ENCODE measurements at places on chromosomes 4 and X. TPM values are rescaled to one million over a fixed set of nuclear protein-coding genes. Genes with fewer than 3 reads are reported as not detected.

PIR gene
- total RNA-seq, result 32.7 TPM

MAGT1 gene
- total RNA-seq, result 85.9 TPM

DNA sequence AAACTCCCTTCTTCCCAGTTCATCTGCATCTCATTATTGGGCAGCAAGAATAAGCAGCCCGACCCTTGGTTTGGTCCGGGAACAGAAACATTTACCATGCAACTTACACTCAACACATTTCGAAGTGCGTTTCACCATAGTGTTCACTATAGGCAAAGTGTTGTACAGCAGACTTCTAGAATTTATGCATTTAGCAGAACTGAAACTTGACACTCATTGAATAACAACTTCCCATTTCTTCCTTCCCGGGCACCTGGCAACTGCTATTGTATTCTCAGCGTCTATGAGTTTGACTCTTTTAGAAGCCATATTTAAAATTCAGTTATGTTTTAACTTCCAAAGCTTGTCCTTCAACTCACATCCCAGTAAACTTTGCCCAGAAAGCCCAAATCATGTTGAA lies 840.6 kb downstream of the NLGN4X start:
- no peak for DNase-seq
- no peaks in the 10 kb centered on the region for H3K27me3 ChIP-seq
- H3K4me1 ChIP-seq, result no peaks in the 10 kb centered on the region
- no peak overlapping the region for H3K27ac ChIP-seq
- H3K4me3 ChIP-seq, result no peak overlapping the region

DNA sequence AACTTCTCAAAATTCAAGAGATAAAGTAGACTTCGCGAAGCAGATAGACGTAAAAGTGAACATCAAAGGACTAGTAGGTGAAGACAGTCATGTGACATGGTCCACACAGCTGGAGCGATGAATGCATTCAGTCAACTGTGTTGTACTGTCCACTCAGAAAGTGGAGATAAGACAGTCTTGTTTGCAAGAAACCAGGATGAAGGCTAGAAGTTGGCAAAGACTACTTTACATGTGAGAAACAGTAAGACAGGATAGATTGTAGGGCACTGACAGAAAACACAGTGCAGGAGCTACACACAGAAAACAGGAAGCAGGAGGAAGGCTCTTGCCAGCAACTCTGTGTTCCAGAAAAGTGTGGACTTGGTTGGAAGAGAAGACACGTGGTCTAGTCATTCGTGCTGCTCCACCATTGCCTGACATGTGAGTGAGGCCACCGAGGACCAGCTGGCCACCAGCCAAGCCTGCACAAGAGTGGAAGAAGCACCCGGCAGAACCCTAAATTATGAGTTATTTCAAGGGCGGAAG lies 78.9 kb downstream of the FAT1 start:
- no peaks in the 10 kb centered on the region for H3K27me3 ChIP-seq
- no peaks in the 10 kb centered on the region for H3K4me1 ChIP-seq
- no peak for DNase-seq

GRCh38 chrX:128458888-128459287 lies 406.7 kb upstream of the ACTRT1 start:
- no peak overlapping the region for H3K4me3 ChIP-seq
- H3K36me3 ChIP-seq, result no peaks in the 10 kb centered on the region
- no peaks in the 10 kb centered on the region for H3K27me3 ChIP-seq
- no peak for DNase-seq

- DNase-seq, result no peak
- H3K36me3 ChIP-seq, result no peaks in the 10 kb centered on the region
- H3K4me1 ChIP-seq, result no peaks in the 10 kb centered on the region
These were observed 66.6 kb downstream of the SNX25 start for GRCh38 chr4:185276036-185276435.

TAB3 gene
- total RNA-seq, result 14.8 TPM

GRCh38 chr4:5751666-5752375 lies 40.8 kb downstream of the EVC start:
- no peak for DNase-seq
- H3K27ac ChIP-seq, result no peak overlapping the region
- no peaks in the 10 kb centered on the region for H3K27me3 ChIP-seq
- no peak overlapping the region for H3K4me3 ChIP-seq

CSAG2 gene
- not detected for total RNA-seq

ANXA5 gene
- total RNA-seq, result 685 TPM

GRCh38 chr4:15665753-15666365 lies 10.7 kb upstream of the FBXL5 start:
- H3K27me3 ChIP-seq, result no peaks in the 10 kb centered on the region
- H3K4me3 ChIP-seq, result no peak overlapping the region
- H3K4me1 ChIP-seq, result peaks cover 46% of the 10 kb centered on the region
- H3K27ac ChIP-seq, result peak overlapping the region; percentile 45
- no peak for DNase-seq

LNX1 gene
- total RNA-seq, result 2.5 TPM

NHS gene
- total RNA-seq, result 2.0 TPM

- DNase-seq, result no peak
- no peaks in the 10 kb centered on the region for H3K4me1 ChIP-seq
- H3K27ac ChIP-seq, result no peak overlapping the region
- no peaks in the 10 kb centered on the region for H3K36me3 ChIP-seq
These were observed 531.9 kb downstream of the INPP4B start for GRCh38 chr4:142314247-142314646.

DNA sequence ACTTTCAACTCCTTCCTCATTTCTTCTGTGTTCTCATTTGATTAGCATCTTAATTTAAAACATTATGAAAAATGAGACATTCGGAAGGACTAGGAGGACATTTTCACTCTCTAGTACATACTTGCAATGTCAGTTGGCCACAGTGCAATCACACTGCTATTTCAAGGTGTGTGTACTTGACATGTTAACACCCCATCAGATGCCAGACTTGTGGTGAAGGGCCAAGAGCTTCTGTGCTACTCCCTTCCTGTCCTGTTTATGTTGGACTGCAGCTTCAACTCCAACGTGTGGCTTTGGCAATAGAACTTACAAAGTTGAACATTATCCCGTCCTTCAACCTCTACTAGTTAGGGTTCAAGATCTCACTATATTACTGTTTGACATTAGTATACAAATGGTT lies 221.0 kb downstream of the PALLD start:
- H3K27me3 ChIP-seq, result no peaks in the 10 kb centered on the region
- peak overlapping the region; percentile 53 for H3K27ac ChIP-seq
- H3K4me1 ChIP-seq, result peaks cover 16% of the 10 kb centered on the region
- H3K36me3 ChIP-seq, result no peaks in the 10 kb centered on the region
- no peak overlapping the region for H3K4me3 ChIP-seq

GRCh38 chrX:67384403-67384802 lies 159.4 kb upstream of the AR start:
- H3K4me3 ChIP-seq, result no peak overlapping the region
- DNase-seq, result no peak

ARHGAP36 gene
- not detected for total RNA-seq

DNA sequence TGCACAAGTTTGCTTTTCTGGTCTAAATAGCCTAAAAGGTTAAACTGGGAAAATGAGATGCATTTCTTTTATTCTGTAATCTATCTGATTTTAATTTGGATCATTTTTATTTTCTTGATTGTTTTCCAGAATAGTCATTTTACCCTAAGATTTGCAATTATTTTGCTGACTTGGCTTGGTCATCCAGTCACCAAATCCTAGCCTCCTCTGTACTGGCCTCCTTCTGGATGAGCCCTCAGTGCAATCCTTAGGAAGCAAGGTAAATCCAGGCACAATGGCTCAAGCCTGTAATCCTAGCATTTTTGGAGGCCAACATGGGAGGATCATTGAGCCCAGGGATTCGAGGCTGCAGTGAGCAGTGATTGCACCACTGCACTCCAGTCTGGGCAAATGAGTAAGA lies 9.2 kb downstream of the EREG start:
- H3K4me3 ChIP-seq, result no peak overlapping the region
- H3K36me3 ChIP-seq, result no peaks in the 10 kb centered on the region
- no peaks in the 10 kb centered on the region for H3K27me3 ChIP-seq
- no peaks in the 10 kb centered on the region for H3K4me1 ChIP-seq
- H3K27ac ChIP-seq, result no peak overlapping the region

RTL9 gene
- 0.24 TPM for total RNA-seq

GRCh38 chr4:99300934-99301333 lies 10.1 kb upstream of the ADH1A start:
- H3K36me3 ChIP-seq, result no peaks in the 10 kb centered on the region
- H3K27ac ChIP-seq, result no peak overlapping the region
- peak; percentile 96 for DNase-seq
- no peaks in the 10 kb centered on the region for H3K27me3 ChIP-seq

SRPX gene
- 54.6 TPM for total RNA-seq

DNA sequence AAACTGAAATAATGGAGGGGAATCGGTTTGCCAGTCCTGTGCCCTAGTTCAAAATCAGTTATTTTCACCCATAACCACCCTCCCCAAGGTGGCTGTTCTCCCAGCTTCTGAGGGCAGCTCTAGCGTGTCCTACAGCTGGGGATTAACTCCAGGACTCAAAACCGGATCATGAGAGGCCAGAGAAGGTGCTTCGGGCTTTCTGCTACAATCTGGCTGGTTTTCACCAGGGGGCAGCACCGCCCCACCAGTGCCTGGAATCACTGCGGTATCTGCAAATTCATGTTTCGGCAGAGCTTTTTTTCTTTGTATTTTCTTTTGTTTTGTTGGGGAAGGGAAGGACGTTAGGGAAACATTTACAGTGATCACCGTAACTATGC lies 28.4 kb downstream of the PDHA1 start:
- H3K4me3 ChIP-seq, result peak overlapping the region; percentile 34
- peak; percentile 54 for DNase-seq
- H3K36me3 ChIP-seq, result no peaks in the 10 kb centered on the region
- H3K27me3 ChIP-seq, result no peaks in the 10 kb centered on the region
- H3K4me1 ChIP-seq, result no peaks in the 10 kb centered on the region

DNA sequence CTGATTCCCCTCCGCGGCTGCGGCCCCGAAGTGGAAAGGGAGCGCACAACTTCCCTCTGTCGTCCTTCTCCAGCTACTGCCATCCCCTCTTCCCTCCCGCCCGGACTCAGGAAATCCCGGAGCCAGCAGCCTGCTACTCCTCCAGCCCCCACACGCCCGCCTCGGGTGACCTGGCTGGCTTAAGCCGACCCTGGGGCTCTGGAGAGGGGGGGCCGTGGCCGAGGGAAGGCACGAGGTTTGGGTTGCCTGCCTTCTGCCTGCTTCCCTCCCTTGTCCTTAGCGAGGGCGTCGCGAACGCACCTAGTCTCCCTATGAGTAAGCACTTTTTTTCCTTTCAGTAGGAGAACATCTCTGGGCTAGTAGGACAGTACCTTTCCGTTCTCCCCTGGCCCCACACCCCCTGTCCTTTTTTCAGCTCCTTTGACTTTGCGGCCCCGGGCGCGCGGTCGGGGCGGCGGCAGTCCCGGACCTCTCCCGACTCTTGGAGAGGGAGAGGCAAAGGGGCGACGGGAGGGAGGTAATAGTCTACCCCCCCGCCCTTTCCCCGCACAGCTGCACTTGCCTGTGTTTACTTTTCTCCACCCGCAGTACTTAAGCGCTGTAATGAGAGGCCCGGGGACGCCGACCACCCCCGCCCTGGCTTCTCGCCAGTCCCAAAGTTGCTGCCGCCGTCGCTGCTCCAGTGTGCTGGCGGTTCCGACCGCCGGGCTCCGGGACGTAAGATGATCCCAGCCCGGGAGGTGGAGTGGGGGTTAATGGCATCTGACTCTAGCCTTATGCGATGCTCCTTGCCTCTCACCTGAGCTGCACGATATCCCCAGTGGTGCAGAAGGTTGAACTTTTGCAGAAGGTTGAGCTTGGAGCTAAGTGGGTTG lies 868 bp downstream of the PLS3 start:
- peak overlapping the region; percentile 92 for H3K27ac ChIP-seq
- no peak for DNase-seq
- no peaks in the 10 kb centered on the region for H3K4me1 ChIP-seq

- H3K27ac ChIP-seq, result no peak overlapping the region
- no peak overlapping the region for H3K4me3 ChIP-seq
- DNase-seq, result no peak
- H3K27me3 ChIP-seq, result no peaks in the 10 kb centered on the region
- no peaks in the 10 kb centered on the region for H3K4me1 ChIP-seq
These were observed 60.8 kb upstream of the FMR1 start for GRCh38 chrX:147850875-147851274.

DNA sequence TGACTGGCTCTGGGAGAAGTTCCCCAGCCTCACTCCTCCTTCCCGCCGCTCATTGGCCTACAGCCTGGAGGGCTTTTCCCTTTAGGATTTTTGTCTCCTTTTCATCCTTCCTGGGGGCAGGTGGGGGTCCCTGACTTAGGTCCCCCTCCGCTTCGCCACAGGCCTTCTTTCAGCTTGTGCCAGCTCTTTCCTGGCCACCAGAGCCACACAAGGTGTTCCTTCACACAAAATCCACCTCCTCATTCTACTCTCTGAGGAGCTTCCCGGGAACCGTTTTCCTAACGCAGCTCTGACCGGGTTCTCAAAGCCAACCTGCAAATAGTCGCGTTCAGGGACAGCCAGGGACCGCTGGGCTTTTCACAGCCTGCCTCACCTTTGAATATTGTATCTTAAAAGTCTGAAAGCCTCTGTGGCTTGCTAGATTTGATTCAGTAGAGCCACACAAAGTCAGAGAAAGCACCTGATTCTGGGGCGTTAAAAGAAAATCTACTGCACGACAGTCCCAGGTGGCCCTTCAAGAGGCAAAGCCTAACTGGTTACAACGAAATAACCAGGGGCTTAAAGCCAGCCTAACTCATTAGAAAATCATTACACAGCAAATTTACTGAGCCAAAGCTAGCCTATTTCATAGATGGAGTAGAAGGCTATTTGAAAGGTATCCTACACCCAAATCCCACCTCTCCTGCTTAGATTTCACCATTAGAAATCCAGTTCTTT lies 731 bp upstream of the GPC3 start:
- peaks cover 18% of the 10 kb centered on the region for H3K27me3 ChIP-seq
- peak overlapping the region; percentile 7 for H3K4me3 ChIP-seq
- DNase-seq, result no peak
- H3K27ac ChIP-seq, result no peak overlapping the region
- no peaks in the 10 kb centered on the region for H3K36me3 ChIP-seq
- H3K4me1 ChIP-seq, result peaks cover 5% of the 10 kb centered on the region

GRCh38 chr4:15587649-15588048 lies 67.5 kb downstream of the FBXL5 start:
- H3K27ac ChIP-seq, result no peak overlapping the region
- no peak for DNase-seq
- no peak overlapping the region for H3K4me3 ChIP-seq
- no peaks in the 10 kb centered on the region for H3K36me3 ChIP-seq
- no peaks in the 10 kb centered on the region for H3K4me1 ChIP-seq
- no peaks in the 10 kb centered on the region for H3K27me3 ChIP-seq

PCYT1B gene
- 0.85 TPM for total RNA-seq

GRCh38 chr4:48667148-48667547 lies 112.9 kb downstream of the FRYL start:
- H3K4me1 ChIP-seq, result peaks cover 5% of the 10 kb centered on the region
- H3K27me3 ChIP-seq, result no peaks in the 10 kb centered on the region
- no peaks in the 10 kb centered on the region for H3K36me3 ChIP-seq
- no peak for DNase-seq
- no peak overlapping the region for H3K4me3 ChIP-seq

FSTL5 gene
- total RNA-seq, result not detected

- DNase-seq, result no peak
- H3K4me1 ChIP-seq, result no peaks in the 10 kb centered on the region
- no peaks in the 10 kb centered on the region for H3K36me3 ChIP-seq
- H3K27me3 ChIP-seq, result no peaks in the 10 kb centered on the region
- no peak overlapping the region for H3K27ac ChIP-seq
These were observed 86.0 kb downstream of the PAK3 start for GRCh38 chrX:111181951-111182350.
